ENCODE measurements at places on chromosomes 1 and 21.

GRCh38 chr21:16983420-16983819 lies 529.4 kb upstream of the CXADR start:
- DNase-seq = no peak

GRCh38 chr1:186155594-186155993 lies 219.5 kb downstream of the TPR start:
- DNase-seq = no peak

DNA sequence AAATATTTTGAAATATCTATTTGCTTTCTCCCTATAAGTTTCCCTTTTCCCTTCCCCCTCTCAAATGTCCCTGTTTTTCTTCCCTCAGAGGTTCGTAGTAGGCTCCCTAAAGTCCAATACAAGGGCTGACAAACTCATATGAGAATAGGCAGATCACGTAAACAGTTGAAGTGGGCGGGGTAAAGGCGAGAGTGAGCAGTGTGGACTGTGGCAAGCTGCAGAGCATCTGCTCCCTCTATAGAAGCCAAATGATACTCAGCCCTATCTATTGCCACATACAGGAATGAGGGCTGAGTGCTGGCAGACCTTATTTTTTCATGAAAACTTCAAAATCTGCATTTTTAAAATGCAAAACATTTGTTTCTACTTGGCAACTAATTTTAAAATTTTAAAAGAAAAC lies 26.3 kb downstream of the PRDX6 start:
- DNase-seq = no peak

- DNase-seq = no peak
Observed at GRCh38 chr1:204692325-204692840, 6.8 kb upstream of the LRRN2 start.

DNA sequence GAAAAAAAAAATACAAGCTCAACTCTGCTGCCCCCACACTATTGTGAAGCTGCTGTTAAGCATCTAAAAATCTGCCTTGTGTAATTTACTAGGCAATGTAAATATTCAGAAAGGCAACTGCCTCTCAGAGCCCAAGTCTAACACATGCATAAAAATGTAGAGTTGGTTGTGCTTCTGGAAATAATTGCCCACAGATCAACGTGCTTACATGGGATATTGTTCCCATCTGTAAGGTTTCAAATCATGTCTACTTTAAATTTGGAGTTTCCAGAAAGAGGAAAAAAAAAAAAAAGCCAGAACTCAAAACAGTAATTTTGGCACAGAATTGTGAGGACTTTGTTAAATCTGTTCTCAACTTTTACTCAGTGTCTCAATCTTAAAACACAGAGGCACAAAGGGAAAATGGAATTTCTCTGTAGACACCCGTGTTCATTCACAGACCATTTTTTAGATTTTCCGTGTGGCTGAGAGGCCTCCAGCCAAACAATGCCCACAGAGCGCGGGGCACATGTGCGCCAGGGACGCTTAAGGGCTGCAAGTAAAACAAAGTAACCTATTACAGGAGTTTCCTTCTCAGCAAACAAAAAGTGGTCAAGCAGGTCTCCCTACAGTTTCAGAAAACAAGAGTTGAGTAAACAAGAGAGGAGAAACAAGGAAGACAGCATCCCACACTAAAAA lies 115.5 kb downstream of the RERE start:
- DNase-seq = no peak

GRCh38 chr1:19257178-19257914 lies 5.7 kb downstream of the MRTO4 start:
- no peak for DNase-seq

- DNase-seq = no peak
Observed at GRCh38 chr1:183841550-183841949, 36.6 kb downstream of the RGL1 start.

GRCh38 chr1:25795946-25796810 lies 3.8 kb upstream of the SELENON start:
- DNase-seq = peak; percentile 40

- no peak for DNase-seq
Observed at GRCh38 chr1:145706086-145706664, 993 bp downstream of the PDZK1 start.

Measured in activated CD4-positive, alpha-beta T cell treated with anti-CD3 and anti-CD28 coated beads, Interleukin-2, amount 50 U/mL, for 1 hour (primary cell).